Activated T-cell treated with anti-CD3 and anti-CD28 coated beads, Interleukin-2, amount 50 U/mL, for 72 hours (primary cell): ENCODE measurements at places on chromosomes 4 and X. TPM values are rescaled to one million over a fixed set of nuclear protein-coding genes. Genes with fewer than 3 reads are reported as not detected.

RIBC1 gene
- 0.46 TPM for total RNA-seq

RNF128 gene
- total RNA-seq = not detected

PLRG1 gene
- total RNA-seq = 181 TPM

ERAS gene
- total RNA-seq = not detected

BANK1 gene
- total RNA-seq = 0.46 TPM

FGF13 gene
- total RNA-seq = not detected

SLC34A2 gene
- not detected for total RNA-seq

DDX60 gene
- total RNA-seq = 14.3 TPM

FAM50A gene
- 56.6 TPM for total RNA-seq

PCYT1B gene
- 0.12 TPM for total RNA-seq
